ENCODE measurements at places on chromosomes 13 and 19.

DNA sequence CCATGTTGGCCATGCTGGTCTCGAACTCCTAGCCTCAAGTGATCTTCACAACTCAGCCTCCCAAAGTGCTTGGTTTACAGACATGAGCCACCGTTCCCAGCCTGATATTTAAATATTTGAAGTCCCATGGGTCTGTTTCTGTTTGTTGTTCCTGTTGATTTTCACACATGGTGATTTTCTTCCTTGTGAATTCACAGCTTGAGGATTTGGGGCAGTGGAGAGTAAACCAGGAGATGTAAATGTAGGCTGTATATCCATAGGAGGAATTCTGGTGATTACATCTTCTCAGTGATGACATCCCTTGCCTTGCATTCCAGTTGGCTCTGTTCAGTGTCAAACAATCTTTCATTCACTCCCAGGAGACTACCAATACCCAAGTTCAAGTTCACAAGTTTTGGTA lies 471.9 kb downstream of the KCTD12 start:
- DNase-seq, result no peak

- no peak for DNase-seq
Measured at GRCh38 chr13:59843040-59843439, 320.7 kb downstream of the DIAPH3 start.

DNA sequence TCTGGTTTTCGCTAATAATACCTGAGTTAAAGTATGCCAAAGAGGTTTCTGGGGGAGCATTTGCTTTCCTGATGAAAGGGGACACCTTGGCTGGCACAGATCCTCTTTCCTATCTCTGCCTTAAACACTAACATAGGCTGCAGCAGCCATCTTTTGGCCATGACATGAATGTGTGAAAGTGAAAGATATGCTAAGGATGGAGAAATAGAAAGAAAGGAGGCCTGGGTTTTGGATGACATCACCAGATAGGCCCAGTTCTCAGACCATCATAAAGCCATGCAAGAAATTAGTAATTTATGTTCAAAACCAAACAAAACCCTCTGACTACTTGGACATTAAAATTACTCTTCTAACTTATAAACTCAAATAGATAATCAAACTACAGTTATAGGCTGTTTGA lies 279.7 kb downstream of the COG6 start:
- DNase-seq, result no peak

GRCh38 chr19:7637374-7638256 lies 705 bp downstream of the STXBP2 start:
- peak; percentile 60 for DNase-seq

GRCh38 chr19:46704379-46705076 lies 12.4 kb downstream of the PRKD2 start:
- peak; percentile 69 for DNase-seq

DNA sequence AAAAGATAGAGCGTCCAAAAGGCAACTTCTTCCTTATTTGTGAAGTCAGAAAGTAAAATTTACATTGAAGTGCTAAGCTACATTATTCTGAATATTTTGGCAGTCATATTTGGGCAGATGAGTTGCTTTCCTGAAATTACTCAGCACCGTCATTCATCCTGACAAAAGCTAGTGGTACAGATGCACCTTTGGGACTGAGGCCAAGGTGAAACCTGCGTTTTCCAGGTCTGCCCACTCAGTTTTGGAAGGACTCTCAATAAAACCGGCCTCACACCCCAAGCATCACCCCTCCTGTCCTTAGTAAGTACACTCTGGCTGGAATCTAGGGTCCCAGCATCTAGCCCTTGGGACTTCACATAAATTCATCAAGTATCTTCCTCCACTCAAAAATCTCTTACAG lies 187.5 kb downstream of the TM9SF2 start:
- no peak for DNase-seq

DNA sequence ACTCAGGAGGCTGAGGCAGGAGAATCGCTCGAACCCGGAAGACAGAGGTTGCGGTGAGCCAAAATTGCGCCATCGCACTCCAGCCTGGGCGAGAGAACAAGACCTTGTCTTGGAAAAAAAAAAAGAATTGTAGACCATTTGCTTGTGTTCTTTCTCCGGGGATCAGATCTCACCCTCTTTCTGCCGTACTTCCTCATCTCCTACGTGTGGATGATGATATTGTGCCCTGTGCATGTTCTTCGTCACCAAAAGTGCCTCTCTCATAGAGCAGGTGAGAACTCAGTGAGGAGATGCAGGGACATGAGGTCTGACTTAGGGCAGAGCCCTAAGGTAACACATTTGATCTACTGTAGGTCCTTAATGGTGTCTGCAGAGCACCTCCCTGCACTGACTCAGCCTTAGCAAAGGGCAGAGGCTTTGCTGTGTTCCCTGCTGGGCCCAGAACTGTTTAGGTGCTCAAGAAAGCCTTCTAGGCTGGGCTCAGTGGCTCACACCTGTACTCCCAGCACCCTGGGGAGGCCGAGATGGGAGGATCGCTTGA lies 1.3 kb downstream of the APOC2 start:
- DNase-seq, result no peak

- DNase-seq, result peak; percentile 46
Measured at GRCh38 chr19:6224308-6224675, 55.5 kb downstream of the MLLT1 start.

DNA sequence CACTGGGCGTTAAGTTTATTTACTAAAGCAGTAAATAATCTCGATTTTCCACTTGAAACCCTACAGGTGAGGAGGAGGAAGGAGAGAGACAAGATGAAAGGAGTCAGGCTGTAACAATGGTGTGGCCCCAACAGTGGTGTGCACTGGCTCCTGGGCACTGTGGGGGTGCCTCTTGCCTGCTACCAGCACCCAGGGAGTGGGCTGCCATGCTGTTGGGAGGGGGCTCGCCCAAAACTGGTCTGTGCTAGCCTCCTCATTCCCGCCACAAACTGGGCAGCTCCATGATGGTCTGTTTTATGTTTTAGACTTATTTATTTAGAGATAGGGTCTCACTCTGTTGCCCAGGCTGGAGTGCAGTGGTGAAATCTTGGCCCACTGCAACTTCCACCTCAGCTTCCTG lies 49.8 kb upstream of the SLC7A9 start:
- no peak for DNase-seq

- DNase-seq, result no peak
Measured at GRCh38 chr13:108963276-108963810, 333.9 kb downstream of the MYO16 start.

DNA sequence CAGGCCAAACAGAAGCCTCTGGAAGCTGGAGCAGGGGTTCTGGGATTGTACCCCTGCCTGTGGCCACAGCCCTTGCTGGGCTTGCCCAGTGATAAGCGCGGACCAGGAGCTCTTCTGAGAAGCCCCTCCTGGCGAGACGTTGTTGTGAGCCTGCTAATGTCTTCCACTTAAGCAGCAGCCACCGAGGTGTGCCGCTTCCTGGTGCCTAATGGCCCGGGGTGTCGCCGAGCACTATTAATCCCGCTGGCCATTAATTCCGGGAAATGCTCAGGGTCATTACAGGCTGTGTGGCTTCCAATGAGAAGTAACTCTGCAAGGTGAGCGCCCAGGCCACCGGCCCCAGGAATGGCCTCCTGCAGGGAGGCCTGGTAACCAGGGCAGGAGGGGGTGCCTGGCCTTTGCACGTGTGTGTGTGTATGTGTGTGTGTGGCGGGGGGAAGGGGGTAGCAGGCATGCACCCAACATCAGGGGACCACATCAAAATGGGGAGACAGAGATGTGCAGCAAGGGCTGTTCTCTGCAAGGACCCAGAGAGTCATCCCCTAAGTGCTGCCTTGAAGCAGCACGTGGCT lies 175.0 kb downstream of the URI1 start:
- DNase-seq, result no peak

DNA sequence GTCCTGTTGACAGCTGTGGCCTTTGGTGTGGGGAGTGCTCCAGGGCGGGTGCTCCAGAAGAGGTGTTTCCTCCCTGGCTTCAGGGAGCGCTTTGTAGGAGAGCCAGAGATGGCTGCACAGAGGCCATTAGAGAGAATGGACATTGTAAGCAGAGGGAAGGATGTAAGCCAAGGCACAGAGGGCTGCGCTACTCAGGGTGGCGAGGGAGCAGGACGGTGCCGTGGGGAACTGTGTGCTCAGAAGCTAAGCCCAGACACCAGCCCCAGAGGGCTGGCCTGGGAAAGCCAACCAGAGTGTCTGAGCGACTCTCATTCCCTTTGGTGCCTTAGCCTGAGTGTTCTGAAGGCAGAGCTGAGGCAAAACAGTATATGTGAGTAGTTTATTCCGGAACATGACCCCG lies 92.2 kb downstream of the TSHZ3 start:
- no peak for DNase-seq

GRCh38 chr19:9741476-9742171 lies 26.9 kb downstream of the ZNF846 start:
- no peak for DNase-seq

DNA sequence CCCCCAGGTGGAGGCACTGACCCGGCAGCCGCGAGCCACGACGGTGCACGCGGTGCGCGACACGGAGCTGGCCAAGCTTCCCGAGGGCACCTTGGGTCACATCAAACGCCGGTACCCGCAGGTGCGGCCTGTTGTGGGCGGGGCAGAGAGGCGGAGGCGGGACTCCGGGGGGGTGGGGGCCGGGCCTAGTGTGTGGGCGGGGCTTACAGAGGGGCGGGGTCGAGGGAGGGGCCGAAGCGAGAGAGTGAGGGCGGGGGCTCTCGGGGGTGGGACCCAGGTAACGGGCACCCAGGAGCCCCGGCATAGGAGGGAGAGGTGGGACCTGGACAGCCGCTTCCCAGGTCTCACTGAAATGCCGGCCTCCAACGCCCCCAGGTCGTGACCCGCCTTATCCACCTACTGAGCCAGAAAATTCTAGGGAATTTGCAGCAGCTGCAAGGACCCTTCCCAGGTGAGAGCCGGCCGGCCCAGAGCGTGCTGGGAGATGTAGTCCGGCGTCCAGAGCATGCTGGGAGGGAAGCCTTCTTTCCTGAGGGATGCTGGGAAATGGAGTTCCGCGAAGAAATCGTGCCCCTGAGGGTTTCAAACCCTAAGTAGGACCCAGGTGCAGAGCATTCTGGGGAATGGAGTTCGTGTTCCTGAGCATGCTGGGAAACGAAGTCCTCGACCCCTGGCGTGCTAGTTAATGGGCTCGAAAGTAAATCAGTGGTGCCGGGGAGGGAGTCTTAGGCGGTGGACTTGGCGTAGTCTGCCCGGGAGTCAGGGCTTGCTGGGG lies 15.7 kb downstream of the PNPLA6 start:
- peak; percentile 83 for DNase-seq

- no peak for DNase-seq
Measured at GRCh38 chr19:8476524-8476923, 25.9 kb downstream of the PRAM1 start.

DNA sequence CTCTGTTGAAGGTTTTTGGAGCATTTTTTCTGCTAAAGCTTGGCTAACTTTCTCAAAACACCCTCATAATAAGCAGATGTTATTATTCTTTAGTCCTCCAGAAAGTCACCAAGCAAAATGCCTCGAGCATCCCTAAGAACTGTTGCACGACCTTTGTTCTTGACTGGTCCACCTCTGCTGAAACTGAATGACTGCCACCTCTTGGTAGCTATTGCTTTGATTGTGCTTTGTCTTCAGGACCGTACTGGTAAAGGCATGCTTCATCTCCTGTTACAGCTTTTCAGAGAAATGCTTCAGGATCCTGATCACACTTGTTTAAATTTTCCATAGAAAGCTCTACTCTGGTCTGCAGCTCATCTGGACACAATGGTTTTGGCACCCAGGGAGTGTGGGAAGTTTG lies 254.8 kb downstream of the DCT start:
- no peak for DNase-seq

- DNase-seq, result no peak
Measured at GRCh38 chr13:41053384-41053826, 7.9 kb upstream of the WBP4 start.

DNA sequence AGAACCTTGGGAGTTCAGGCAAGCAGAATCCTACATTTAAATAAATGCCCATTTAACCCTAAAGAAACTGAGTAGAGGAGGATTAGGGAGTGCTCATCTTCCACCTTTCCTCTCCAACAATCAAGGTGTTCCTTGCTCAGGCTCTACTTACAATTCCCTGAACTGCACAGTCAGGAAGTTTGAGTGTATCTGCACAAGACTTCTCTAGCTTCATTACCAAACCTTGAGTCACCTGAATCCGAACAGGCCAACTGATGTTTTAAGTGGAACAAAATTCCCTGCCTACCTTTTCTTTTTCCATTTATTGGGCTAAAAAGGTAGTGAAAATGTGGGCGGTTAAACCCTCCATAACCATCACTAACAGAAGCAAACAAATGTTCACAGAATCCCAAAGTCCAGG lies 78.3 kb downstream of the FOXO1 start:
- no peak for DNase-seq
